ENCODE measurements at places on chromosomes 2 and 18.

GRCh38 chr18:64245126-64245861 is 96.4 kb upstream of the LINC00305 start:
- DNase-seq = peak; percentile 6

DNA sequence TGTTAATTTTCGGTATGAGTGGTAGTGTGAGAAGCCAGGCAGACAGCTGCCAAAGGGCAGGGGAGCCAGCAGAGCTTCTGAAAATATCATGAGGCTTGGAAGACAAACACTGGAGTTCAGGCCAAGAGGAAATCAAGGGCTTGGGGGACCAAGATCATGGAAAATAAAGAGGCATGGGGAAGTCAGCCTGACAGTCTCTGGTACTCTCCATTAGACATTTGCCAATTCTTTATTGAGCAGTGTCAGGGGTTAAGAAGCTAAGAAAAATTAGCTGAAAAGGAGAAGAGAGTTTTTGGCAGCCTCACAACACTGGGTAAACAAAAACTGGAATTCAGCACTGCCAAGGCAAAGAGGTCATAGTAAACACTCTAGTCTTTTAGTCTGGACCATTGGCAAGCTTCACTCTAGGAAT is 612.7 kb downstream of the EPHA4 start:
- no peak for DNase-seq

DNA sequence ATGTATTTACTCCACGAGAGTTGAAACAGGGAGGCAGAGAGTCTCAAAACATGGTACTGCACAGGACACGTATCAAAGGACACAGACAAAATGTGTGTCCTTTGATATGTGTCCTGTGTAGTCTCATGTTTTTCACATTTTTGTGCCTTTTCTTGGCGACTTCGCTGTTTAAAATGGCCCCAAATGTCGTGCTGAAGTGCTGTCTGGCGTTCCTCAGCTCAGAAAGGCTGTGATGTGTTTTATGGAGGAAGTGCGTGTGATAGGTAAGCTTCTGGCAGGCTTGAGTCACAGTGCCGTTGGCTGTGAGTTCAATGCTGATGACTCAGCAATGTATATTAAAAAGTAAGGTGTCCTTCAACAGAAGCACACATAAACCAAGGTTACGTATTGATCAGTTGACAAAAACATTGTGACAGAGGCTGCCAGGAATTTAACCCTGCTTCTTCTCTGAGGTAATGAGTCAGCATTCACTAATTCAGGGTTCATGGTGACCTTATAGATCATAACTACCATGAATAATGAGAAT is 78.2 kb downstream of the DYSF start:
- DNase-seq = peak; percentile 58

DNA sequence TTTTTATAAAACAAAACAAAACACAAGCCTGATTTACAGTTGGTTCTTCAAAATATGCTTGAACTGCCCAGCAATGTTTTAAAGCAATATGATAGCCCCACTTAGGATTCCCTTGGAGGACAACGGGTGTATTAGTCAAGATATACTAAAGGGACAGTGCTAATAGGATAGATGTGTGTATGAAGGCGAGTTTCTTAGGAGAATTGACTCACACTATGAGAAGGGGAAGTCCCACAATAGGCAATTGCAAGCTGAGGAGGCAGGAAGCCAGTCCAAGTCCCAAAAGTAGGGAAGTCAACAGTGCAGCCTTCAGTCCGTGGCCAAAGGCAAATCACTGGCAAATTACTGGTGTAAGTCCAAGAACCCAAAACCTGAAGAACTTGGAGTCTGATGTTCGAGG is 167.9 kb downstream of the CBLN2 start:
- no peak for DNase-seq

DNA sequence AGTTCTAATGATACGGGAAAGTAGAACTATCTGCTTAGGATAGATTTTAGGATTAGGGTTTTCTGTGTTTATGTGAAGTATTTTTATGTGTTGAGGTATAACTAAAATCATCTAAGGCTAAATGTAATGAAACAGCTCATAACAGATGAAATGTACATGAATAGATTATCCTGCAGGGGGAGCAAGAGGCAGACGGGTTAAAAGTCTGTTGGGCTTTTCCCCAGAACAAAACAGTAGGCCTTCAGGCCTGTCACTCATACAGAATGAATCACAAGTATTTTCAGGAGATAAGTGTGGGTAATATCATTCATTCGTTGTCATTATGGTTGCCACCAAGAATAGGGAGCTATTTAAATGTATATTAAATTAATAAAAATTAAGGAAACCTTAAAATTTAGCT is 107.9 kb upstream of the IL1R2 start:
- DNase-seq = peak; percentile 49

DNA sequence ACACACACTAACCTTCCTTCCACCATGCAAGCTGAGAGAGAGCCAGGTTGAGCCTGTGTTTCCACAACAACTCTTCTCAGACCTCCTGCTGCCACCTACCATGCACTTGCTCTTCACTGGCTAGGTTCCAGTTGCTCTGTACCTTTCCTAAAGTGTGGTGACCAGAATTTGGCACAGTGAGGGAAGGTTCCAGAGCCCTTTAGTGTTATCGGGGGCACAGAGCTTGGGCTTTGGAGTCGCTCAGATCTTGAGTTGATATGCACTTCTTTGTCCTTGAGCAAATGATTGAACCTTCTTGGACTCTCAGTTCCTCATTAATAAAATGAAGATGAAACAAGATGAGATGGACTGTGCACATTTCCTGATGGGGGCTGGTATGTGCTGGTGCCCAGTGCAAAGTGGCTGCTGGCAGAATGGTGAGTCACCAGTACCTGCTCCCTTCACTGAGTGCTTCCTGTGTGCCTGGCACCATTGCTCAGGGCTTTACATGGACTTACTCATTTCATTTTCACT is 47.1 kb downstream of the NEDD4L start:
- no peak for DNase-seq

GRCh38 chr2:132766573-132766972 is 96.6 kb upstream of the LYPD1 start:
- DNase-seq = peak; percentile 16

- no peak for DNase-seq
Observed at GRCh38 chr2:127588241-127588640, 52.8 kb downstream of the MYO7B start.

DNA sequence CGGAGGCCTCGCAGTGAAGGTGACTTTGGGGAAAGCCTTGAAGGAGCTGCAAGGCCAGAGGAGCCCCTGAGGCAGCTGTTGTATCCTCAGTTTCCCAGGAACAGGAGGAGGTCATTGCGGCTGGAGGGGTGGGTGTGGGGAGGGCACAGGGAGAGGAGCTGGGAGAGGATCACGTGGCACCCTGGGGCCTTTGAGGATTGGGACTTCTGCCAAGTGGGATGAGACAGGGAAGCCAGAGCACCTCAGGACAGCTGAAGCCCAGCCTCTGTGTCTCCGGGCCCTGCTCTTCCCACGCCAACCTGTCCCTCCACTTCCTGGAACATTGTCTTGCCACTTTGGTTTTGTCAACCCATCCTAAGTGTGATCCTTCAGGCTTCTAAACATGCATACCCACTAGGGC is 19.4 kb upstream of the RRM2 start:
- no peak for DNase-seq

DNA sequence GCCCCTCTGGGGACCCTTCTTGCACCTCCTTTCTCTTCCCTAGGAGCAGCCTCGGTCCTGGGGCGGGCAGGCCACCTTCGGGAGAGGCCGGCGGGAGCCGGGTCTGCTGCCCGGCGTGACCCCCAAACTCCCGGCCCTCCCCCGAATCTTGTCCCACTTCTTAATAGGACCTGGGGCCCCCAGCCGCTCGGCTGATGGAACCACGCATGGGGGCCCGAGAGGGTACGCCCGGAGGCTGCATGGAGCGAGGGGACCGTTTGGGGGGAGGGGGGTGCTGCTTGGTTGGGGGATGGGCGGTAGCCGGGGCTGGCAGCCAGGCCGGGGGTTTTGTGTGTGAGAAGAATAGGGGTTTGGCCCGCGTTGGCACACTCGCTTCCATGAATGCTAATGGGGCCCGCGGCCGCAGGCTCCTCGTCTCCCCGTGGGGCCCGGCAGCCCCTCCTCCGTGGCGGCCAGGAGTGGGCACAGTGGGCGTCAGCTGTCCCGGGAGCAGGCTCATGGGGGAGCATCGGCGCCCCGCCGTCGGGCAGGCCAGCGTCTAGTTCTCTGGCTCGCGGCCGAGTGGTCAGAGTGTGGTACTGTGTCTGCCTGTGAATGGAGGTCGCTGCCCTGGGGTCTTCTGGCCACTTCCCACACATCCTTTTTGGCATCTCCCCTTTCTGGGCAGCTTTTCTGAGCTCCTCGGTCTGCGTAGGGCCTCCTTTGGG is 1.0 kb downstream of the GAREM2 start:
- no peak for DNase-seq

- peak; percentile 77 for DNase-seq
Observed at GRCh38 chr18:493986-494983, 6.2 kb downstream of the COLEC12 start.

GRCh38 chr2:136985044-136985443 is 219.7 kb downstream of the THSD7B start:
- no peak for DNase-seq

DNA sequence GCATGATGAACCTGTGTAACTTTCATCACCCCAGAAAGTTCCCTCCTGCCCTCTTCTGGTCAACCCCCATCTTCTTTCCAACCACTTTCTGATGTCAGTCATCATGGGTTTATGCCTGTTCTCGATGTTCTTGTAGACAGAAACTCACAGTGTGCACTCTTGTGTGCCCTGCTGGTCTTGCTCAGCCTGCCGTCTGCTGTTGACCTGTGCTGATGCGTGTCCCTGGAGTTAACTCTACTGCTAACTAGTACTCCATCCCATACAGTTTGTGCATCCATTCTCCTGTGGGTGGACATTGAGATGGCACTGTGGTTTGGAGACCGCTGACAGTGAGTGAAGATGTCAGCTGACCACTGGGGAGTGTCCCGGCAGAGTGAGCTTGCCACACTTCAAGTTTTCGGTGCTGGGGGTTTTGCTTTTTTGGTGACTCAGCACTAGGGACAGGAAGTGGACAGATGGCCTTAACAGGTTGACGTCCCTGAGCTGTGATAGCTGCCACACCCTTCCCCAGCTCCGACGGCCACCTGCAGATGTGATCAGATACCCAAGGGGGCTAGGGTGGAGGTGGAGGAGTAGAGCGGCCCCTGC is 14.8 kb downstream of the KLHL29 start:
- no peak for DNase-seq

DNA sequence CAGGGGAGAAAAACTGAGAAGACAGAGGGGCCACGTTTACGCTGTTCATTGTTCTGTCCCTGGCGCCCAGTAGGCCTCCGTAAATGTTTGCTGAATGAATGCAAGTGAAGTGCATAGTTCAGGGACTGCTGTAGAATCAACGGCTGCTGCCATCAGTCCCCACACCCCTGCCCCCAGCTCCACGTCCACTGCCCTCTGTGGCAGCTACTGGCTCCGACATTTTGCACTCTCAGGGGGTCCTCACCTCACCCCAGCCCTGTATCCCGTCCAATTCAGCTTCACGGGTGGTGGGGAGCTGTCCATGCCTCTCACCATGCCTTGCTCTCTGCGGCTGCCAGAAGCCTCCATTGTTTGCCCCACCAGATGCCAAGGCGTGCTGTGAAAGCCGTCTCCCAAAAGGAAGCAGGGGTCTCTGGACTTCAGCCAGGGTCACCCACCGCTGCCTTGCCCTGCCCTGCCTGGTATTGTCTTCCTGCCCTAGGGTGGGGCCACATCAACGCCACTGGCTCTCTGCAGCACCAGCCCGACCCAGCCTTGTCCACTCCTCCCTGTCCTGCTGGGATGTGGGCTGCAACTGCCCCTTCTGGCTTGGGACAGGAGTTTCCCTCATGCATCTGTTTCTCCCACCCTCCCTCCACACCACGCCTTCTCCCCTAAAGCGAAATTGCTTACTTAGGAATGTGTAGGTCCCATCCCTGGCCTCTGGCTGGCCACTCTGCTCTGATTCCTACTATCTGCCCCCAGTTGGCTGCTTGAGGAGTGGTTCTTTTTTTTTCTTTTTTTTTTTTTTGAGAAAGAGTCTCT is 86.0 kb downstream of the RHOB start:
- DNase-seq = no peak

GRCh38 chr18:49447810-49448745 is 12.4 kb downstream of the DYM start:
- DNase-seq = peak; percentile 42

DNA sequence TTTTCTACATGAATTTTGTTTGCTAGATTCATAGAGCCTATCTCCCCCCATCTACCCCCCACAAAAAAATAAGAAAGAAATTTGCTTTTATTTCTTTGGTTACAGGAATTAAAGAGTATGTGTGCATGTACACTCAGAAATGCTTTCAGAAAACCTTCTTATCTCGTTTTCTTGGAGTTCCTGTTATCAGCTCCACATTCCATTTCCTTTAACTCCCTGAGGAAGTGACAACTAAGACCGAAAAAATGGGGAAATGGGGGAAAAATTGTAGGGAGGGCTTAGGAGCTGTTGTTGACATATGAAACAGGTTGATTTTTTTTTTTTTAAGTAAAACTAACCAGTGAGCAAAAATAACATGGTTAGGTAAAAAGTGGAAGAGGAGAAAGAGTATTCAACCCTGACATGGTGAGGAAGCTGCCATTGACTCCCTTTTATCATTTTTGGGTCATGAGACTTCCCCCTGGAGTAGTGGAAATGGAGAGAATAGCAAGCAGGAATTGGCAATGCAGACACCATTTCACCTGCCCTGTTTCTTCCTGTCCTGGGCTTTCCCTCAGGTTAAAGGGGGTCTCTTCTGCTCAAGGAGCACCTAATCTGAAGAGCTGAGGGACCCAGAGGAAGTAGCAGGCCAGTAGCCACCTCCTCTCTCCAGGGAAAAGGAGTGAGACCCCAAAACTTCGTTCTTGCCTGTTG is 93.5 kb downstream of the OSBPL6 start:
- no peak for DNase-seq

DNA sequence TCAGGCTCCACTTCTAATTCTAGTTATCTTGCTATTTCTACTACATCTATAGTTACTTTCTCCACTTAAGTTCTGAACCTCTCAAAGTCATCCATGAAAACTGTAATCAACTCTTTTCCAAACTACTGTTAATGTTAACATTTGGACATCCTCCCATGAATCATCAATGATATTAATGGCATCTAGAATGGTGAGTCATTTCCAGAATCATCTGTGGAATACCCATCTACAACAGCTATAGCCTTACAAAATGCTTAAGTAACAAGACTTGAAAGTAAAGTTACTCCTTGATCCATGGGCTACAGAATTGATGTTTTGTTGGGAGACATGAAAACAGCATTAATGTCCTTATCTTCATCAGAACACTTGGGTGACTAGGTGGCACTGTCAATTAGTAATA is 35.4 kb downstream of the BARD1 start:
- DNase-seq = peak; percentile 17

DNA sequence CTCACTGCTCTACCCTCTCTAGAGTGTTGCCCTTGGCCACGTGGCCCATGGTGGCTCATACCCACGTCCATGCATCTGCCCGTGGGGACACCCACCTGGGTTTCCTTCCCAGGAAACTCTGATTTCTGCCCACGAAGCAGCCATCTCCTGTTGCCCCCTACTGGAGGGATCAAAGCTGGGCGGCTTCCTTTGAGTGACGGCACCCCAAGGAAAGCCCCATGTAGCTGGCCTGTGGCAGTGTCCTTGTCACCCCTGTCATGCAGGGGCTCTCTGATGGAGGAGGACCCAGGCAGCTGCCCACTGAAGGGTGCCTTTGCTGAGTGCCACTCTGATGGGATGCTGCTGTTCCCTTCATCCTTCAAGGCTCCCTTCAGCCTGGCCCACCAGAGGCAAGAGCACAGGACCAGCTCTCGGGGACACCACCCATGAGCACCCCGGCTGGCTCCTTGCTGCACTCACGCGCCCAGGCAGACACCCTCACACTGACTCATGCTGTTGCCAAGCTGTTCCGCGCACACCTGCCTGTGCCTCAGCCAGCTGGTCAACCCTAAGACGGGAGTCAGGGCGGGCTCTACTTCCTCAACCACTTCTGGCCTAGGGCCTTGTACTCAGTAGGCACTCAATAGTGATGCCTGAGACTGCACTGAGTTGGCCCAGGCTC is 101.1 kb downstream of the CTIF start:
- DNase-seq = no peak
